ENCODE measurements at places on chromosomes 3 and 15.

- no peak for DNase-seq
Measured at GRCh38 chr3:156915372-156915771, 89.2 kb downstream of the LEKR1 start.

DNA sequence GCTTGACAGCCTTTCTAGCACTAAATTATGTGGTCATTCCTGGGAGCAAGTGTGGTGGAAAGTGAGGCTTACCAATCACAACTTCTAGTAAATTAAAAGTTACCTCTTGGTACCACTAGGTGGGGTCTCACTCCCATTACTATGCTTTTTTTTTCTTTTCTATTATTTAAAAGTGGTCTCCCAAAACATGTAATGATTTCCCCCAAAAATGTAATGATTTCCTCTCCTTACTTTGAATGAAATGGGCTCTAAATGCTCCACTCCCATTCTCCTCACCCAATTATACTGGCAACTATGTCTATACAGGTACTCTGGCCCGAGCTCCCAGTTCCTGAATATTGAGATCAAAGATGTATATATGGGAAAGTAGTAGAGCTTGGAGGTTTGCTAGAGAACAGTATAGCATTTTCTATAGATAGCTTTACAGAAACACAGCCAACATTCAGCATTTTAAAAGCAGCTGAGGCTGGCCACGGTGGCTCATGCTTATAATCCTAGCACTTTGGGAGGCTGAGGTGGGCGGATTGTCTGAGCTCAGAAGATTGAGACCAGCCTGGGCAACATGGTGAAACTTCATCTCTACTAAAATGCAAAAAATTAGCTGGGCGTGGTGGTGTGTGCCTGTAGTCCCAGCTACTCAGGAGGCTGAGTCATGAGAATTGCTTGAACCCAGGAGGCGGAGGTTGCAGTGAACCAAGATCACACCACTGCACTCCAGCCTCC, 70.9 kb downstream of the DCUN1D1 start:
- peak; percentile 12 for DNase-seq

DNA sequence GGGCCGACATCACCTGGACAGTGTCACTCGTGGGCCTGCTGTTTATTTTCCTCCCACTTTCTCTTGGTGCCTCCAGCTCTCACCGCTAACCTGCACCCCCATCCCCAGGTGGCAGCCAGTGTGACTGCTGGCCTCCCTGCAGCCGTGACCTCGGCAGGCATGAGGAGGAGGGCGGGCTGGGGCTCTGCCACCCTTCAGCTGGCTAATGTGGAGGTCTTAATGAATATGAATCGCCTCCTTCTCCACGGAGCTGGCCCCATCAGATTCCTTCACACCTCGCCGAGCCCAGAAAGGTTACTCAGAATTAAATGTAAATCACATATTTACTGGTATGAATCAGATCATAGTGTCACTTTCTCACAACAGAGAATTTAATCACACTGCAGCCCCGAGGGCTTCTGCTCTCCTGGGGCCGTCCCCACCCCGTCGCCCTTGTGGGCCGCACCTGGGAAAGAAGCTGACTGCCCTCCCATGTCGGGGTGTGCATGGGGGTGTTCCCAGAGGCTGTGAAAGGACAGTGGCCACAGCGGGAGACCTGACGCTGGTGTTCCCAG, 171.1 kb upstream of the TLE3 start:
- no peak for DNase-seq

- DNase-seq, result no peak
Measured at GRCh38 chr3:188239035-188239434, 85.1 kb downstream of the LPP start.

- no peak for DNase-seq
Measured at GRCh38 chr3:179036226-179036625, 35.4 kb downstream of the ZMAT3 start.

DNA sequence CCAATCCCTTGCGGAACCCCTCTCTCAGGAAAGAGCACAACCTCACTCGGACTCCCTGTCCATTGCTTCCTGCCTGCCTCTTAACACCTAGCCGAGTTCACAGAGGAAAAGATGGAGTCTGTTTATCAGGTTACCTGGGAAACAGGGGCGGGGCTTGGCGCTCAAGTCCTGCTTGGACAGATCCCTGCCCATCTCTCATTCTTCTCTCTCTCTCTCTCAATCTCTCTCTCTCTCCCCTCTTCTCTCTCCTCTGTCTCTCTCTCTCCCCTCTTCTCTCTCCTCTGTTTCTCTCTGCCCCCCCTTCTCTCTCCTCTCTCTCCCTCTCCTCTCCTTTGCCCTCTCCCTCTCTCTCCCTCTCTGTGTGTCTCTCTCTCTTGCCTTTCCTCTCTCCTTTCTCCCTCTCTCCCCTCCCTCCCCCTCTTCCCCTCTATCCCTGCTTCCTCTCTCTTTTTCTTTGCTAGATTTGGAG, at the start of gene EFHB:
Gene EFHB (minus strand): TSS at position 120 of the 469 bp plus-strand sequence. CDS start 199 bp downstream, outside the sequence.
- DNase-seq, result peak; percentile 30

DNA sequence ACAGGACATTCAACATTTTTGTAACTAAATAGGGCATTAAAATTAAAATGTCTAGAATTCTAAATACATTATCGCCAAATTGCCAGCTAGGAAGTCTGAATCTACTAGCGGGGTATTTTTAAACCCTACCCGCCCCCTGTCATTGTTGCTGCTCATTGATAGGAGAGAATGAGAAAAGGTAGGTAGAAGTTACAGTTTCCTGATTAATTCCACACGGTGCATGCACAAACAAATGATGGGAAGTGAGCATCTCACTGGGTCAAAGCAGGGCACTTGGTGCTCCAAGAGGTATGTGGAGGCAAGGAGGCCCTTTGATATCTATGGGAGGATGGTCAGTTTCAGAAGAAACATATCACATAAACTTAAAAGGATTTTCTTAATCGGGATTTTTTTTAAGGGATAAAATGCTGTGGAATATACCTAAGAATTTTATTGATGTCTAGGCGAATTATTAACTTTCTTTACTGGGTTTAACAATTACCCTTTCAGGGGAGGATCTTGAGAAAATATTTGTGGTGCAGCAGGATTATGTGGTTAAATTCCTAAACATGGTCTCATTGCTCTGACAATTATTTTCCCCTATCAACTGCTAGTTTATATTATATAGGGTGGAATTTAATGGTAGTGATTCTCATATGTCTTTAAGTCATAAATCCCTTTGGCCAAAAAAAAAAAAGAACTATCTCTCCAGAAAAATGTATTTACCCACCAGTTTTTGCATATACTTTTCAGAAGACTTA, 236.0 kb upstream of the GOLGA6L4 start:
- peak; percentile 43 for DNase-seq

- no peak for DNase-seq
Measured at GRCh38 chr3:127808197-127808596, 14.1 kb downstream of the MGLL start.

DNA sequence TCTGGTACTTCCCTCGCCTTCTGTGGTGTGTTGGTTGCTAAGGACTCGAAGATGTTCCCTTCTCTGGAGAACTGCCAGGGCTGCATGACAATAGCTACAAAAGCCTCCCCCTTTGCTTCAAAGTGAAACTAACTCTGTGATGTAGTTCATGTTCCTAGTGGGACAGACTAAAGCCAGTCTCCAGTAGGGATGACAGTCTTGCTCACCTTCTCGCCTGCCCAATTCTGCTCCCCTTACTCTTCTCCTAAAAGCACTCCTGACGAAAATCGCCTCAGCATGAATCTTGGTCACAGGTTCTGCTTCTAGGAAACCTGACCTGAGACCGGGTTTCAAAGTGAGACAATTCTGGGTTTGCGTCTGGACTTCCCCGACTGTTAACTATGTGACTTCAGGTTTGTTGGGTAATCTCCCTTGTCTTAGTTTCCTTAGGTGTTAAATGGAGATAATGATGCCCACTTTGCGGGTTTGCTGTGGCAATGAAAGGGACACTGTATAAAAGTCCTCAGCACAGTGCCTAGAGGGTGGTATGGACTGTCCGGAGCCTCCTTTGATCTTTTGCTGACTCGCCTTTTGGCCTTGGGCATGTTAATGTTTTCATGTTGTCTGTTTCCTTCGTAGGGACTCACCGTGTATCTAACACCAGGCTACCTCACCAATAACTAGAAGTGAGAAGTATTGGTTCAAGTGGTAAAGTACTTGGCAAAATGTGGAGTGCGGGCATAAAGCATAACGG, 24.9 kb upstream of the THRB start:
- DNase-seq, result peak; percentile 29

GRCh38 chr15:29456255-29456654, 186.6 kb upstream of the NSMCE3 start:
- no peak for DNase-seq

DNA sequence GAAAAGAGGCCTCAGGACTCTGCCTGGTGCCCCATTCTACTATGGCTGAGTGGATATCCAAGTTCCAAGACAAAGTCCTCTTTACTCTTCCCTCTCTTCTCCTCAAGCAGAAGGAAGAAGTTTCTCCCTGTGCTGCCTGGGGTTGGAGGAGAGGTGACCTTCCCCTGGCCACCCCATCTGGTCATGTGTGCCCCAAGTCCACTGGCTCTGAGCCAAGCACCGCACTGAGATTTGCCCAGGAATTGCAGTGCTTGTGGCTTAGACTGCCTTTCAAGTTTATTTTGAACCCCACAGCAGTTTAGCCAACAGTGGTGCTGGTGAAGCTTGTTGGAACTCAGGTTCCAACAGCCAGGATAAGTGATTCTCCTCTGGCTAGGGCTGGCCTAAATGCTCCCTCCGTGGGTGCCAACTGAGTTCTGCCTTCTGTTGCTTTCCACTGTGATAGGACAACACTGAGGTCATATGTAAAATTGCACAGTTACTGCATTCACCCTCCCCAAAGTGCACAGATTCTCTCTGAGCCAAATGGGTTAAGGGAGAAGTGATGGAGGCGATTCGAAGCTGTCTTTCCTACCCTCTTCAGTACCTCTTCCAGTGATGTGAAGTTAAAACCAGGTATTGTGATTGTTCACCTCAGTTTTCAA, 69.9 kb downstream of the TMCO5A start:
- DNase-seq, result no peak
